ENCODE measurements at places on chromosomes 6 and 20. TPM values are rescaled to one million over a fixed set of nuclear protein-coding genes. Genes with fewer than 3 reads are reported as not detected.

DNA sequence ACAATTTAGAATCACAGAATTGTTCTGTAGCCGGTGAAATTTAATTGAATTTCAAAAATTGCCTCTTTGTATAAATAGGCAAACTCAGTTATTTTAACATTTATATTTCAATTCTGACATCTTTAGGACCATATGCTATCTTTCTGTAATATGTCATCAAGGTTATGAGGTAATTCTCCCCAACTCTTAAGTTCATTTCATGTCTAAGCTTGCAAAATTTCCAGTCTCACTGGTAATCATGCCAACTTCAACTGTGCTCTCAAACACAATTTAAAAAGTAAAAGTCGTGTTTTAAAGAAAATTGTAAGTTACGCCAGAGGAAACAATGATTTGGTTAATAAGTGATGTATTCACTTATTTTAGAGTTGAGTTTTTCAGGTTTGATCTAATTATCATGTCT is 1.4 kb downstream of the NCOA7 start:
- no peak for DNase-seq

- peak; percentile 64 for DNase-seq
Measured at GRCh38 chr20:17967521-17968365, 851 bp downstream of the SNX5 start.

DNA sequence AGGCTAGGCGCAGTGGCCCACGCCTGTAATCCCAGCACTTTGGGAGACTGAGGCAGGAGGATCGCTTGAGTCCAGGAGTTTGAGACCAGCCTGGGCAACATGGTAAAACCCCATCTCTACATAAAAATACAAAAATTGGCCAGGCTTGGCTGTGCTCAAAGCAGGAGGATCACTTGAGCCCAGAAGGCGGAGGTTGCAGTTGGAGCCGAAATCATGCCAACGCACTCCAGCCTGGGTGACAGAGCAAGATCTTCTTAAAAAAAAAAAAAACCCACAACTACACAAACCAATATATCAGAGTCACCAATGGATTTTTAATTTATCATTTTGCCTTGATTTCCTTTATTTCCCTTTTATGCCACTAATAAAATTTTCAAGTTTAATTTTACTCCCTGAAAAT is 9.3 kb downstream of the MAP3K5 start:
- no peak for DNase-seq

DNA sequence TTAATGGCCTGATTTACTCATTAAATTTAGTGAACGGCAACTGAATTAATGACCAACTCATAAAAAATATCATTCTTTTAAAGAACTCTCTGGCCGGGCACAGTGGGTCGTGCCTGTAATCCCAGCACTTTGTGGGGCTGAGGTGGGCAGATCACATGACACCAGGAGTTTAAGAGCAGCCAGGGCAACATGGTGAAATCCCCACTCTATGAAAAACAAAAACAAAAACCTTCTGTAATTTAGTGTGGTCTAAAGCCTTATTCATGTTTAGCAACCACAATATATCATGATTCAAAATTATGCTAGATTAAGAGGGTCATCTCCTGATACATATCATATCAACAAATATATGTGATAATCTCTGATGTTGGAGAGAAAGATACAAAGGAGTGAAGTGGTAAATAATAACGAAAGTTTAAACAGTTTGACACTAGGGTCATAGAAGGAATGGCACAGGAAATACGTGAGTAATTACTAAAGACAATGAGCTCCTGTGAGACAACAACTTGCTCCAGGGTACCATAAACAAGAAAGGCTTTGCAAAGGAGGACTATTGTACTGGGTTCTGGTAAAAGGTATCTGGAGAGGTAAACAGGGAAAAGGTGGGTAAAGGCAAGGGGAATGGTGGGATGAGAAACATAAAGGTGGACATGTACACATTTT is 5.7 kb downstream of the ELOVL4 start:
- peak; percentile 4 for DNase-seq

- peak; percentile 15 for DNase-seq
Measured at GRCh38 chr6:127980996-127981395, 80.1 kb upstream of the THEMIS start.

GRCh38 chr20:2801286-2801728 is 880 bp upstream of the CPXM1 start:
- peak; percentile 33 for DNase-seq

- peak; percentile 56 for DNase-seq
Measured at GRCh38 chr20:49677777-49678758, 35.6 kb downstream of the B4GALT5 start.

DNA sequence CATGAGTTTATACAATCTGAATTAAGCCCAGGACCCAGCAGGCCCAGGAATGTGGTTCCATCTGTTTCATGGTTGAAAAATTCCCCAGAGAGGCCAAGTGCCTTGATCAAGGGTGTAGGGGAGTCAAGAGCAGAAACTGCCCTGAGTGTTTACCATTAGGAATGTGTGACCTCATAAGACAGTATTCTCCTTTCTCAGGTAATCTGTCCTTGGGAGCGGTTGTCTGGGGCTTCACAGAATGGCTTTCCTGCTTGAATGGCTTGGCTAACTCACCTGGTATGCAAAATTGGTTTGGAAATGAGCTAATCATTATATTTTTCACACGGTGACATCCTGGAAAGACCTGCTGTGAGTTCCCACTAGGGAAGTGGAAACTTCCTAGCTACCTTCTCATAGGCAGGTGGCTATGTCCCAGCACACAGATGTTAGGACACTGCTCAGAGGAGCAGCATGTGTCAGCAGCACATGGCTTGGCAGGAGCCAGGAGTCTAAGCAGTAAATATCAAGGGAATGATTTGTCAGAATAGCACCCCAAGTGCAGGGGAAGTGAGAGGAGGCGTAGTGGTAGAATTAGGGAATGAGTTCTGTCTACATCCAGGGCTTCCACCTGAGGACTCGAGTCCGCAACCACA is 17.7 kb downstream of the CLIC5 start:
- no peak for DNase-seq

DNA sequence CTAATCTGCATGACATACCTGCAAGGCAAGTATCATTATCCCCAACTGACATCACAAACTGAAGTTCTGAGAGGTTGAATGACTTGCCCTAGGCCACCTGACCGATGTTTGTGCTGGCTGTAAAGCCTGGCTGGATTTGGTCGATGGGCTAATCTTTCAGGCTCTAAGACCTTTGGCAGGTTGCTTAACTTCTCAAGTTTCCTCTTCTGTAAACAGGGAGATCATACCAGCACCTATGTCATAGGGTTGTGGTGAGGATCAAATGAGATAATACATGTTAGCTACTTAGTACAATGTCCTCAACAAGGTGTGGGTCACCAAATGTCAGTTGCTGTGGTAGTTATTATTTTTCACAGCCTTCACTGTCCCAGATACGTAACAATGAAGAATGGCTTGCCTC is 14.2 kb downstream of the ANKRD66 start:
- no peak for DNase-seq

DNA sequence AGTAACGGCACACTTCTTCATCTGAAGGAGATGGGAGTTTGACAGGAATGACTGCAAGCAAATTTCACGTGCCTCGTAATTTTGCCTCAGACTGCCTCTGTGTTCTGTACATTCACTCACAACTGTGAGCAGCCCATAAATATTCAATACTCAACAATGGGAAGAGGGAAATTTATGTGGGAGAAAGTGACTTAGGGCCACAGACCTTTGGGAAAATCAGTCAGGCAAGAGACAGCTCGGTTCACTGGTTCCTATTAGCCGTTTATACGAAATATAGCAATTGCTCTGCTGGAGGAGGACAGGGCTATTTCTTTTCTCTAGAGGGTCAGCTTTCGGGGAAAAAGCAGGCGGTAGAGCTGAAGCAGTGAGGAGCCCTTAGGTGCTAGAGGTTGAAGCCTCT is 28.0 kb downstream of the OPN5 start:
- no peak for DNase-seq

DNA sequence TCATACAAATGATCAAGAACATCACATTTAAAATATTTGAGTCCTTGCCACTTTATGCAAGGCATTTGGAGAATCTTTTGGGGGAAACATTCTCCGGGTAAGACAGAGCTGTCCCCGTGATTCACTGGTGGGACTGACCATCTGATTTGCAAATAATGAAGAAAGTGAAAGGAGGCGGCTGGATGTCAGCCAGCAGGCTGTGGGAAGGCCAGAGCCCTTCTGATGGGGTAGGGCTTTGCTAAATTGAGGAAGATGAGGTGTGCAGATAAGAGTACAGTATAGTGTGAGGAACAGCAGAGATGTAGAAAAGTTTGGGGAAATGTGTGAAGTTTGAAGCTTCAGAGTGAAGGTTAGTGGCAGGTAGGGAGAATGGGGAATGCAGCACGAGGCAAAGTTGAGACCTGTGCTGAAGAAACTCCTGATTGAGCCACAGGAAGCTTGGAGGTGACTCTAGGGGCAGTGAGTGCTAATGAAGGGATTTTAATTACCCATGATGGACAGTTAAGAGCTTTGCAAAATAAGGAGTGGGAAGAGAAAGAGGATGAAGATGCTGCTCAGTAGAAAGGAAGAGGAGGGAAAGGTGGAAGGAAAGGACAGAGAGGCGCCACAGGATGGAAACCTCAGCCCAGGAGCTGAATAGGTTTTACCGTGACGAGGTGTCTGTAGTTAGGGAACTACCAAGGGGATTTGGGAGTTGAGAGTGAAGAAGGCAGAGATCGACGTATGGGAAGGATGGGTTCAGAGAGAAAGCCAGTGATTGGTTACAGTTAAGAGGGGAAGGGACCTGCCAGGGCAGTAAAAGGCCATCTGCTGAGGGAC is 68.7 kb downstream of the SNX9 start:
- DNase-seq: no peak

GRCh38 chr6:24933868-24934401 is 1.8 kb downstream of the RIPOR2 start:
- DNase-seq: peak; percentile 17

DNA sequence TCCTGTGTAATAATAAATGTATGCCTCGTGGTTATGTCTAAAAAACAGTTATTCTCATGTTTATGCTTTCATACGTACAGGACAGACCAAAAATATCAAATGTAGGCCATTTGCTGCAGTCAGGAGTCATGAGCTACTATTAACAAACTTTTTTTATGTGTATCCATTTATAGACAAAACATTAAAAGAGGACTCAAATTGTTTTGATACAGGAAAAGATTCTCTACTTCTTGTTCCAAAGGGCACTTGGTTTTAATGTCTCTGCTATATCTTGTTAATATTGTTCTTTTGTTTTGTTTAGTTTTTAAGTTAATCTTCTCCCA is 155.2 kb downstream of the ZDHHC14 start:
- DNase-seq: no peak

- DNase-seq: no peak
Measured at GRCh38 chr6:5353971-5354370, 92.7 kb downstream of the FARS2 start.

- no peak for DNase-seq
Measured at GRCh38 chr6:53426667-53427270, 78.0 kb upstream of the ELOVL5 start.

DNA sequence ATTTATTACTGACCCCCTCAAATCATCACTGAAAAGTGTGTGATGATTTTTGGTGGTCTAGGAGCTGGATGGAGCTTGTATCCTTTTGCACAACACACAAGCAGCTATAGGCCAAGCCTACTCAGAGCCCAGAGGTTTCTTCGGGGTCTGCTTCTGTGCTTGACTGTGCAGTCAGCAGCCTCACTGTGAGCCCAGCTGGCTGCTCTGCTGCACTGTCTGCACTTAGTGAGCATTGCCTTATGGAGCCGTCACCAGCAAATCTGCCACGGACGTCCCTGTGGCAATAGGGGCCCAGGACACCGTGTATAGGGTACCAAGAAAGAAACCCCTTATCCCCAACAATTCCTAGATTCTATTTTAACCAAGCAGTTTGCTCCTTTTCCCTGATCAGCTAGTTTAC is 38.6 kb upstream of the GMPR start:
- no peak for DNase-seq

- DNase-seq: no peak
Measured at GRCh38 chr6:52077180-52077884, 10.1 kb downstream of the PKHD1 start.

DNA sequence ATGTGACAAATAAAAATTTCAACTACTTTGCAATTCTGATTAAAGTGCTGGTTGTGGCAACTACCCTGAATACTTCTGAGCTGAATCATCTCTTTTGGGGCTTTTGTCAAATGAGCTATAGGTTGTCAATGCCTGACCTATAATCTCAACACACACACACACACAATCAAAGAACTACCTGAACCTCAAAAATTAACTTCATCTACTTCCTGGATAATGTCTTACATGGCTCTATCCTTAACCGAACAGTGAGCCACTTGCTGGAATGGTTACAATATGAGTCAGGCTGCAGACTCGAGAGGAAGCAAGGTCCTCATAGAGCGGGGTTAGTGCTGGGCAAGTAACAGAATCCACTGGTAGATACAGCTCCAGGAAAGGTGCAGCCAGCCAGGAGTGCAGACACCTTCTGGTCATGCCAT is 70.6 kb upstream of the DST start:
- DNase-seq: peak; percentile 84

GRCh38 chr20:32481311-32482142 is 103.6 kb downstream of the NOL4L start:
- DNase-seq: no peak

DNA sequence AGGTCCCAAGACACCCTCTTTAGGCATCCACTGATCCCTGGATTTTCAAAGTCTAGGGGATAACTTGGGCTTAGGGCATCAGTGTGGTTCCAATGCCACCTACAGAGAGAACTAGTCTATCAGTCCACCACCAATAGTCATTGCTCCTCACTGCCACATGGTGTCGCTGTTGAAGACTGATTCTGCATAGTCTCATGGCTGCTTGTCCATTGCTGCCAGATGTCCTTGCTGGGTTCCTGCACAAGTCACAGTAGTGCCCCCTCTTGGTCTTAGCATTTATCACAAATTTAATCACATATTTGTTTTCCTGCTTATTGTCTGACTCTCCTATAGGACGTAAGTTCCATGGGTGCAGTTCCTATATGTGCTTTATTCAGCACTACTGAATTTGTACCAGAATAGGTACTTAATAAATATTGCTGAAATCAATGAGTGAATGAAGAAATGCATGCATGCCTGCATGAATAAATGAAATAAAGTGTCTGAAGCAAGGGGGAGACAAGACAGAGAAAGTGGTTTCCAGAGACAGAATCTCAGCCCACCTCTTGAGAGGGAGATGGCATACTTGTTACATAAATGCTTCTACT is 45.9 kb upstream of the RALY start:
- DNase-seq: peak; percentile 38

GRCh38 chr6:157172231-157172701 is 151.1 kb downstream of the TMEM242 start:
- DNase-seq: no peak

- no peak for DNase-seq
Measured at GRCh38 chr6:6494677-6495076, 93.8 kb upstream of the LY86 start.

DNA sequence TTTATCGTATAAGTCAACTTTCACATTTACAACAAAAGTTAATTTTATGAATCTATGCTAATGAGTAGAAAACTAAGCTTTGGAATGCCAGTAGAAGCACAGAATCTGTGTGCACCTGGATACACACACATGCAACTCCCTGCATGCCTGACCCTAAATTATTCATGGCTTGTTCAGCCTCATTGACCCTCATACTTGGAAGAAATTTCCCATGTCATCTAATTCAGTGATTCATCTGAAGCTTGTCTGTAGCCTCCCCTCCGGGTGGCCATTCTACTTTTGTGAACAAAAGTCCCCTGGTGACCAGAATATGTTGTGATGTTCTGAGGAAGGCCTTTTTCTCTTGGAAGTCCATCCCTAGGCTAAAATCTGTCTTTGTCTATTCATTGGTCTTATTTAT is 1078.4 kb downstream of the KIF16B start:
- no peak for DNase-seq

Gene INSM1
- total RNA-seq: 0.10 TPM

Gene PRR18
- not detected for total RNA-seq

Gene ZNF337
- 12.3 TPM for total RNA-seq

Gene ALDH8A1
- 0.12 TPM for total RNA-seq

Gene PAQR8
- 14.5 TPM for total RNA-seq

Gene SMLR1
- not detected for total RNA-seq

Gene TRAPPC3L
- not detected for total RNA-seq
